ENCODE measurements at places on chromosomes 16 and 17.

- DNase-seq, result no peak
Observed at GRCh38 chr16:19304750-19305149, 19.2 kb downstream of the CLEC19A start.

- DNase-seq, result no peak
Observed at GRCh38 chr16:85248342-85248741, 136.1 kb upstream of the CIBAR2 start.

DNA sequence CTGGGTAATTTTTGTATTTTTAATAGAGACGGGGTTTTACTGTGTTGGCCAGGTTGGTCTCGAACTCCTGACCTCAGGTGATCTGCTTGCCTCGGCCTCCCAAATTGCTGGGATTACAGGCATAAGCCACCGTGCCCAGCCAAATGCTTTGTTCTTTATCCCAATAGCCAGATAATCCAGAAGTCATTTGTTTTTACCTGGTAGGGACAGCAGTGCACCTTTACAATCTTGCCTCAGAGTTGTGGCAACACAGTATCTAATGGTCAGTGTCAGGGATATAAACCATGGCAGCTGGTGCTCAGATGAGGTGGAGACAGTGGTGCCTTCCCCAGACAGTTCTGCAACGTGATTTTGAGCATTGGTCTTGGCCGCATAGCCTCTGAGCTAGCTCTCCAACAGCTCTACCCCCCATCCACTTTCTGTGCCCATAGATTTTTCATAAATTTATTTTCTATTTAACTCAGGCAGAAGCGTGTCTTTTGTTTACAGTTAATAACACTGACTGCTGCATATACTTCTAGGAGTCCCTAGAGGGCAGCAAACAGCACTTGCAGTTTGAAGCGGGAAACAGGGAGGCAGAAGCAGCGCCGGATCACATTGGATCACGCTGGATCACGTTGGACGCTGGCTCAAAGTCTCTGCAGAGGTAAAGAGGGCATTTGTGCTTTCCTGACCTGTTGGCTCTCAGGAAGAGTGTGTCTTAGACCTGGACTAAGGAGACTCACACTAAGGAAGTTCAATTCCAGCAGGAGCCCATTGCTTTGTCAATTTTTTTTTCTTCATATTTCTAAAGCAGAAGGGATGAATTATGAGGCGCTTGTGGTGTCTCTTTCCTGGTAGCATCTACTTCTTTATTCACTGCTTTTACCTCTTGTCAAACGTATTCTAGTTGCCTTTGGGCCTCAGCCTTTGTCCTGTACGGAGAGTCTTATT is 5.1 kb upstream of the GGT6 start:
- peak; percentile 25 for DNase-seq

DNA sequence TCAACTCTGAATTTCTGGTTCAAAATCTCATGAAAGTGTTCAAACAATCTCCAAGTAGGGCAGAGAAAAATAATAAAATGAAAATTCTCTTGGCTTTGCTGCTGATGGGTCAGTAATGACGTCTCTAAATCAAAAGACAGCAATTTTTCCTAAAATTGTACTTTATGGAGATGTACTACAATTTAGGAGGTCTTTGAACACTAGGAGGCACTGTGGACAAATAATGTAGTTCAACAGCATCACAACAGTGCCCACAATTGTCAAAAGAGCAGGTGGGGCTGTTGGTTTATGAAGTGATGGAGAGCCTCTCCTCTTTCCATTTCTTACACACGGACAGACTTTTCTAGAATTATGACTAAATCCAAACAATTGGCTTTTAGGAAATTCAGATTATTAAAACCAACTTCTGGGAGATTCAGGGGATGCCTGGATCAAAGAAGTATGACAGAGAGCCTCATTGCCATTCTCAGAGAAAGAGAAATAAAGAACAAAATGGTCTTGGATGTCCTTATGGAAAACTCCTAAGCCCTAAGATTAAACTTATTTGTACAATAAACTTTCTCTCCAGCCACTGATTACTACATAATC is 23.8 kb downstream of the EZH1 start:
- DNase-seq, result peak; percentile 55

DNA sequence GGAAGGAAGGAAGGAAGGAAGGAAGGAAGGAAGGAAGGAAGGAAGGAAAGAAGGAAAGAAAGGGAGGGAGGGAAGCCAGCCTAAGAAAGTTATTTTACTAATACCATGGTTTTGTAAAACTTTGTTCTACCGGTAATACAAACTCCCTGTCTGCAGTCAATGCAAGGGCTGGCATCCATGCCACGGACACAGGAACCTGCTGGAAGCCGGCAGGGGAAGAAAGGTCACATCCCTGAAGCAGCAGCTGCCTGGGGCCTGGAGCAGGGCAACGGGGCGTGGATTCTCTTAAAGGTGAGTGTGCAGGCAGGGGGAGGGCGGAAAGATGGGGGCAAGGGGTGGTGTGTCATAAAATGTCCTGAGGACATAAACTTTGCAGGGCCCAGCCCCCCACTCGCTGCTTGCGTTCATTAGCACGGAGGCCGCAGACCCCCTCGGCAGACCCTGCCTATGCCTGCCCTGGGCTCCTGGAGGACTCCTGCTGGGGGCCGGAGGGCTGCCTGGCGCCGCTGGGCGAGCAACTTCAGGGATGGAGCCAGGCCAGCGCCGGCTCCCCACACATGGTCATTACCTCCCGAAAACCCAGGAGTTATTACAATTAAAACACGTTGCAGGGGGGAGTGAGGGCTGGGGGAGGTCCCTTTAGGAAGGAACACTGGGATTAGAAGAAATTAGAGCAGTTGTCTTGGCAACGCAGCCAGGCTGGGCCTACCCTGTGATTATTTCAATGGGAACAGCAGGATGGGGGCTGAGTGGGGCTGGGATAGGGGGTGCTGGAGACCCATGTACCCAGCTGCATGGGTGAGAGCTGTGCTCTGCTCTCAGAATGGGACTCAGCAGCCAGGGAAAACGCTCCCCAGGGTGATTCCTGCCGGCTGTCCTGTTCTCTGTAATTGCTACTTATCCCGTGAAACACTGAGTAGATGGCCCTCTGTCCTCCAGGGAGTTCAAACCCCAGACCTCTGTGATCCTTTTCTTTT is 257.9 kb downstream of the SOX9 start:
- no peak for DNase-seq

GRCh38 chr16:11264155-11264832 is 4.8 kb downstream of the TNP2 start:
- no peak for DNase-seq

- DNase-seq, result no peak
Observed at GRCh38 chr17:61400066-61400716, 548 bp downstream of the TBX2 start.

- DNase-seq, result no peak
Observed at GRCh38 chr17:72950242-72950931, 142.1 kb downstream of the SLC39A11 start.

DNA sequence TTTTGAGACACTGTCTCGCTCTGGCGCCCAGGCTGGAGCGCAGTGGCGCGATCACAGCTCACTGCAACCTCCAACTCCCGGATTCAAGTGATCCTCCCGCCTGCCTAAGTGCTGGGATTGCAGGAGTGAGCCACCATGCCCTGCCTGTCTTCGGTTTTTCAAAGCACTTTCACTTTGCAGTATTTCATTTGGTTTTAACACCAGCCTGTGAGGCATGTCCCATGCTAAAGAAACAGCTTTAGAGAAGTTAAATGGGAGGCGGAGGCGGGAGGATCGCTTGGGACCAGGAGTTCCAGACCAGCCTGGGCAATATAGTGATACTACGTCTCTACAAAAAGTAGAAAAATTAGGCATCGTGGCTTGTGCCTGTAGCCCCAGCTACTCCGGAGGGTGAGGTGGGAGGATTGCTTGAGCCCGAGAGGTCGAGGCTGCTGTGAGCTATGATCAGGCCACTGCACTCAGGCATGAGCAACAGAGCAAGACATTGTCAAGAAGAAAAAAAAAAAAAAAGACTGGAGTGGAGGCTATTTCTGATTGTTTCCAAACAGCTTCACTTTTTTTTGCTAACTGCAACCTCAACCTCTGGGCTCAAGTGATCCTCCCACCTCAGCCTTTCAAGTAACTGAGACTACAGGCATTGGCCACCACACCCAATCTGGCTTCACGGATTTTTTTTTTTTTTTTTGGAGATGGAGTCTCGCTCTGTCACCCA is 1.3 kb downstream of the METTL23 start:
- no peak for DNase-seq

Measured in hippocampal formation (tissue), 2 donors.